Naive thymus-derived CD8-positive, alpha-beta T cell (primary cell): ENCODE measurements at places on chromosomes 6 and 20.
A peak's percentile ranks its signal among the peaks of the same experiment; 100 is the strongest.

GRCh38 chr20:53986037-53986650 lies 84.2 kb downstream of the BCAS1 start:
- H3K27me3 ChIP-seq: peaks cover 4% of the 10 kb centered on the region
- H3K36me3 ChIP-seq: no peaks in the 10 kb centered on the region
- no peak overlapping the region for H3K4me3 ChIP-seq
- no peak overlapping the region for H3K27ac ChIP-seq
- no peaks in the 10 kb centered on the region for H3K4me1 ChIP-seq

DNA sequence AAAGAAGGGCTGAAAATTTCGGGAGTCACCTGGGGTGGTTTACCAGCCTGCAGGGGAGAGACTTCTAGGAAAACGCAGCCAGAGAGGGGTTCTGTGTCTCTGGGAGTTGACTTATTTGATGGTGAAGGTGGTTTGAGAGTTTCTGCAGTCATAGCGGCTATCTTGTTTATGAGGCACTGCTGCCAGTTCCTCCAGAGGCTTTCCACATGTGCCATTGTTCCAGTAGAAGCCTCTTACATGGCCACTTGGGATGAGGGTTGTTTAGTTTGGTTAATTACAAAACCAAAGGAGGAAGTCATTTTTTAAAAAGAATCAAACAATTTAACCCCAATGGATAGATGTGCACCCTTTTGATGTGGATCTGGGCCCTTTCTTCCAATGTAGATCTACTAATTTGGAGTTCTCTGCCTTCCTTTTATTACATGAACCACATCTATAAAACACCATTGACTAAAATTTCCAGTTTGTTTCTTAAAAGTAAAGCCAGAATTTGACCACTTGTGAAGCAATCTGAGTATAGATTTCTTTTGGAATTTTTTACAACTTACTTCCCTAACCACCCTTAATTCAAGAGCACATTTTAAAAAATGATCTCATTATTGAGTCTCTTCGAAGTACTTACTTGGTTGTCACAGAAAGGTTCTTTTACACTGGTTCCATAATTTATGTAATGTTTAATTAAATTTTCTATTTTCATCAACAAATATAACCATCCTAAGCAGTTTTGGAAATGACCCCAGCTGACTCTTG lies 97.6 kb downstream of the TCP11 start:
- H3K27me3 ChIP-seq: no peaks in the 10 kb centered on the region
- H3K4me3 ChIP-seq: no peak overlapping the region
- DNase-seq: no peak

GRCh38 chr20:49821870-49822331 lies 9.3 kb downstream of the SLC9A8 start:
- H3K27me3 ChIP-seq: no peaks in the 10 kb centered on the region
- peak overlapping the region; percentile 29 for H3K27ac ChIP-seq
- peak overlapping the region; percentile 50 for H3K4me3 ChIP-seq

DNA sequence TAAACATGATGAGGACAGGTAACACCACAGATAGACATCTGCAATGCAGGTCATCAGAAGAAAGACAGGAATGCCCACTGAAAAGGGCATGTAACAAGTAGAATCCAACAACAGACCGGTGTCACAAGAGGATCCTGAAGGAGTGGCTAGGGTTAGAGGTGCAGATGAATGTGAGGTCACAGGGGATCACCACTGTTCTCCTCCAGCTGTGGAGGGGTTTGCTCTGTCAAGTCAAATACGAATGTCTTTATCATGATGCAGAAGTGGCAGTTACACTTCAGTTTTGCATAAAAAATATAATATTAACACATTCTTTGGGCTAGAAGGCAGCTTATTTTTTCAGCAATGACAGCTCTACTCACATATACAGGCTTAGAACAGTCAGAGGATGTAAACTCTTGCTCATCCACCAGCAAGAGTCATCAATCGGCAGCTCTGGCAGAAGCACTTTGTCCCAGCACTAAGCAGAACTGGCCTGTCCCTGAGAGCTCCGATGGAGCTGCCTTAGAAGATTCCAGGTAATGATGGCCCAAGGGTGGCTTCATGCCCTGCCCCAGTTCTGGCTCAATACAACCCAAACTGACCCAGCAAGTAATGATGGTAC lies 130.4 kb upstream of the TRAF3IP2 start:
- peak overlapping the region; percentile 95 for H3K27ac ChIP-seq
- H3K27me3 ChIP-seq: no peaks in the 10 kb centered on the region
- H3K36me3 ChIP-seq: no peaks in the 10 kb centered on the region
- H3K4me3 ChIP-seq: no peak overlapping the region

DNA sequence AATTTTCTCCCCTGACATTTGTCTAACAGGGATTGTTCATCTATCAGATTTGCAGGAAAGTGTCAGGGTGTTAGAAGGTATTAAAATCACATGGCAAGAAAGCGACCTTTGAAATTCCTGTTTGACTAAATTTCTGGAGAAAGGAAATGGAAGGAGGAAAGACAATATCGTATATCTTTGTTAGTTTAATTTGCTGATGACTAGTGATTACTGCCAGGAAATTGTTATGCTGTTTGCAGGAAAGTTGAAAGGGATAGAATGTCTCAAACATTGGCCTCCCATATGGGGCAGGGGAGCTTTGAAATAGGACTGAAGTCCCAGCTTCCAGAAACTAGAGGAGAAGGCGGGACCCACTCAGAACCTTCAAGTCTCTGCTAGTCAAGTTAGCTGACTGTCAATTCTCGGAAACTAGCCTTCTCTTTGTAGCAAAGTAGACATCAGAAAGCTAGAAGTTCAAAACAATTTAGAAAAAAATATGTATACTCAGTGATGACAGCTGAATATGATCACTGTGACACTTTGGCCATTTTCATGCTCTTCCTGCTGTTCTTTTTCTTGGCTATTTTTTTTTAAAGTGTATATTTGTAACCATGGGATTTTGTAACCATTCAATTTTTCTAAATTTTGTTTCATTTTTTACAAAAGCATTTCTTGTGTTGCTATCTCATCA lies 53.4 kb upstream of the RALGAPA2 start:
- no peak for DNase-seq
- no peaks in the 10 kb centered on the region for H3K36me3 ChIP-seq
- H3K4me3 ChIP-seq: no peak overlapping the region
- H3K27me3 ChIP-seq: peaks cover 12% of the 10 kb centered on the region
- peaks cover 11% of the 10 kb centered on the region for H3K4me1 ChIP-seq
- H3K27ac ChIP-seq: no peak overlapping the region

- no peak overlapping the region for H3K4me3 ChIP-seq
- H3K27me3 ChIP-seq: no peaks in the 10 kb centered on the region
Observed at GRCh38 chr20:32543570-32544259, 41.4 kb downstream of the NOL4L start.

GRCh38 chr6:70894001-70894400 lies 62.9 kb downstream of the B3GAT2 start:
- H3K4me1 ChIP-seq: no peaks in the 10 kb centered on the region
- no peaks in the 10 kb centered on the region for H3K36me3 ChIP-seq
- no peaks in the 10 kb centered on the region for H3K27me3 ChIP-seq
- H3K4me3 ChIP-seq: no peak overlapping the region
- no peak overlapping the region for H3K27ac ChIP-seq

GRCh38 chr20:25495189-25495824 lies 87.8 kb downstream of the GINS1 start:
- no peaks in the 10 kb centered on the region for H3K27me3 ChIP-seq
- H3K4me3 ChIP-seq: no peak overlapping the region
- H3K4me1 ChIP-seq: no peaks in the 10 kb centered on the region
- no peak overlapping the region for H3K27ac ChIP-seq
- H3K36me3 ChIP-seq: no peaks in the 10 kb centered on the region

DNA sequence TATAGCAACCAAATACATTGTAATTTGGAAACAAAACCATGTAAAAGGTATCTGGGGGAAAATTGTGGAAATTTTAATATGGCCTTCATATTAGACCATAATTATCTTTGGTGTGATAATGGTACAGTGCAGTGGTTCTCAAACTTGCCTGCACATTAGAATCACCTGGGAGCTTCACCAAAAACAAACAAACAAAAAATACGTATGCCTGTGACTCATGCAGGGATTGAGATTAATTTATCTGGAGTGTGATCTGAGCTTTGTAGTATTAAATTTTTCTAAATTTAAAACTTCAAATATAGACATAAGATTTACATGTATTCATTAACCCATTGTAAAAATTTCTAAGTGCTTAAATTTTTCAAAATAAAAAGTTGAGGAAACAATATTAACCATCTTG lies 31.5 kb downstream of the ARHGAP18 start:
- no peak overlapping the region for H3K27ac ChIP-seq
- H3K4me1 ChIP-seq: peaks cover 13% of the 10 kb centered on the region
- no peaks in the 10 kb centered on the region for H3K27me3 ChIP-seq
- H3K36me3 ChIP-seq: no peaks in the 10 kb centered on the region

DNA sequence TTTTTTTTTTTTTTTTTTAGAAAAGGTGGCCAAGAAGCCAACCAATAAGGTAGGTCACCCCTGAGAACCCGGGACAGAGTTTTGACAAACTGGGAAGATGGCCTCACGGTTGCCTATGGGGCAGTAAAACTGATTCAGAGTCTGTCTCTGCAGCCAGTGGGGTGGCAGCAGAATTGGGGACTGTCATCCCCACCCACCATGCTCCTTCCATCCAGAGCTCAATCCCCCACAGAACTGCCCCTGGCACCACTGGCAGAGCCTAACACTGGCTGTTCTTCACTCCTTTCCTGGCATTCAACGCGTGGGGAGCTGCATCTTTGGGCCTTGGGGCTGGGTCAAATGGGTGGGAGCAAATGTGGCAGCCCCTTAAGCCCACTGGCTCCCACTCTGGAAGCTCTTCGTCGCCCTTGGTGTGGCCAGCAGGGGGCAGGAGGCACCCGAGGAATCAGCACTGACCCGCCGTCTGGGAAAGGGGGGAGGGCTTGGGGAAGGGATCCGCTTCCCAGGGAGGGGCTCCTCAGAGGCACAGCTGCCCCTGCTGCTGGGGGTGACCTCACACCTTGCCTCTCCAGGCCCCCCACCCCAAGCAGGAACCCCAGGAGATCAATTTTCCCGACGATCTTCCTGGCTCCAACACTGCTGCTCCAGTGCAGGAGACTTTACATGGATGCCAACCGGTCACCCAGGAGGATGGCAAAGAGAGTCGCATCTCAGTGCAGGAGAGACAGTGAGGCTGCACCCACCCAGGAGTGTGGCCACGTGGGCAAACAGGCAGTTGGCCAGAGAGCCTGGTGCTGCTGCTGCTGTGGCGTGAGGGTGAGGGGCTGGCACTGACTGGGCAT lies 10.4 kb downstream of the CD40 start:
- H3K4me3 ChIP-seq: no peak overlapping the region
- peaks cover 9% of the 10 kb centered on the region for H3K27me3 ChIP-seq
- peaks cover 35% of the 10 kb centered on the region for H3K36me3 ChIP-seq
- no peak for DNase-seq
- no peak overlapping the region for H3K27ac ChIP-seq
- H3K4me1 ChIP-seq: peaks cover 4% of the 10 kb centered on the region

- H3K27ac ChIP-seq: no peak overlapping the region
- H3K27me3 ChIP-seq: no peaks in the 10 kb centered on the region
- H3K36me3 ChIP-seq: no peaks in the 10 kb centered on the region
- peaks cover 9% of the 10 kb centered on the region for H3K4me1 ChIP-seq
- no peak overlapping the region for H3K4me3 ChIP-seq
Observed at GRCh38 chr6:32240686-32241085, 16.8 kb upstream of the NOTCH4 start.

- no peak for DNase-seq
- H3K4me3 ChIP-seq: no peak overlapping the region
- H3K27ac ChIP-seq: no peak overlapping the region
- no peaks in the 10 kb centered on the region for H3K36me3 ChIP-seq
- no peaks in the 10 kb centered on the region for H3K27me3 ChIP-seq
Observed at GRCh38 chr6:86686496-86686895, 250.8 kb upstream of the HTR1E start.

DNA sequence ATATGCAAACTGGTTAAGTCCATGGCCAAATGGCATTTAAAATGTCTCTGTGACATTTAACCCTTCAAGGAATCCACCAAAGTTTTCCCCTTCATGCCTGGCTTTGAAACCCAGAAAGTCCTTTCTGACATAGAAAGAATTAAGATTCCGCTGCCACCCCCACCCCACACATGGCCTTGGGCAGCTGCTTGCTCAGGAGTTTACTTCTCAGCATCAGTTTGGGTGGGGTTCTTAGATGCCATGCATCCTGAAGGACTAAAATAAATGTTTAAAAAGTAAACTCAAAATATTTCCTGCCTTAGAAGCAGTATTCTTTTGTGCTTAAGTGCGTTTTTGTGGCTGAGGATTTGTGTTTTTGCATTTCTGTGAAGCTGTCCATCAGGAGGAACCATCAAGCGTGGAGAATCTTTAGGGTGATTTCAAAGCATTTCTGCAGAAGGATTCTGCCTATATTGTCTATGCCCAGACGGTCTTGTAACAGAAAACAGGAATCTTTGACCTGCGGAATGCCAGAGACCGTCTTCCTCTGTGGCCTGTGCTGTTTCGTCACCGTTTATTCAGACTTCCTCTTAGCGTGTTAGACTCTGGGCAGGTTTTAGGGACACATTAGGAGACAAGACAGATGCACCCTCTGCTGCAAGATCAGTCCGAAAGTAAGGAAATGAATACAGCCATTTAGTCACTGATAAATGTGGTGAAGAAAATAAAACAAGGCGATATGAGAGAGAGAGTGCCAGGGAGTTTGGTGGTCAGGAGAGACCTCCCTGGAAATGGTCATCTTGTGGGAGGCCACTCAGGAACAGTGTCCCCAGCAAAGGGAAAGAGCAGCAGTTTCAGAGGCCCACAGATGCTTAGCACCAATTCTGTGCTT lies 6.2 kb downstream of the DUSP22 start:
- no peaks in the 10 kb centered on the region for H3K27me3 ChIP-seq
- no peak overlapping the region for H3K27ac ChIP-seq
- H3K36me3 ChIP-seq: no peaks in the 10 kb centered on the region
- no peak overlapping the region for H3K4me3 ChIP-seq
- peaks cover 15% of the 10 kb centered on the region for H3K4me1 ChIP-seq

GRCh38 chr20:43751167-43752050 lies 24.6 kb upstream of the GTSF1L start:
- H3K4me3 ChIP-seq: no peak overlapping the region
- peaks cover 18% of the 10 kb centered on the region for H3K4me1 ChIP-seq
- H3K27ac ChIP-seq: no peak overlapping the region
- no peak for DNase-seq

DNA sequence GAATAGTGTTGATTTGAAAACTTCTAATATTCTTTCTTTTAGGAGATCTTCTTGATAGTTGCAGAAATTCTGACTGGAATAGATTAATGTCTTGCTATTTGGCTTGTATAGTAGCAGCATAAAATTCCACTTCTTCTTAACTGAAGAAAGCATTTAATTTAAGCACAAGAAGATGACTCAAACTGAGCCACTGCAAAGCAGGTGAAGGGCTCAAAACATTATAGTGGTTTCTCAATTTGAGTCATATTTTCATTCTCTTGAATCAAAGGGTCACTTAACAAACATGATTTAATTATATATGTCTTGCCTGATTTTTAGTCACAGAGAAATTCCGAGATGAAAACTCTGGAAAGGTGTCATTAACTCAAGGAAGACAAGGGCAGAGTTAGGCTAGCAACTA lies 239.3 kb downstream of the ZNF217 start:
- H3K27me3 ChIP-seq: no peaks in the 10 kb centered on the region
- no peak overlapping the region for H3K27ac ChIP-seq
- DNase-seq: no peak
- H3K4me3 ChIP-seq: no peak overlapping the region
- H3K4me1 ChIP-seq: no peaks in the 10 kb centered on the region
- H3K36me3 ChIP-seq: peaks cover 37% of the 10 kb centered on the region
